ENCODE measurements at places on chromosomes 7 and 10.

DNA sequence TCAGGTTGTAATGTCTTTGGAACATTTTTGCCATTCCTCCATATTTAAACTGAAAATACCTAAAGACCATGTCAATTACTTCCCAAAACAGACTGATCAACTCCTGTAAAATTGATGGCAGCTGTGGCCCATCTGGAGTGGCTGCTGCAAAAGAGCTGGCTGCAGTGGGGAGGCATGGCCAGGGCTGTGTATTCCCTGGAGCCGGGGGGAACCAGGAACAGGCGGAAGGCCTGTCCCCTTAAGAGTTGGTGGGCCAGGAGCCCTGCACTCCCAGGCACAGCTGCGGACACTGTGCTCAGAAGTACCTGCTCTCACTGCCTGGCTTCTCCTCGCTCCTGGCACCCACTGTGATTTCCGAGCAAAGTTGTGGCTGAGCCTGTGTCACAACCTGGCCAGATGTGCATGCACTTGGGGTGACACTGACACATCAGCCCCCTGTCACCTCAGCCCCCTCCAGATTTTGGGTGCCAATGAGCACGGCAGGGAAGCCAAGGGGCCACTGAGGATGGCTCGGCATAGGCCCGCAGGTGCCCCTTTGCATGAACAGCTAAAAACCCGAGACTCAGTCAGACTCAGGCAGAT, 116.1 kb downstream of the DGKB start:
- no peak for DNase-seq

GRCh38 chr10:23994459-23995046, 214.4 kb upstream of the KIAA1217 start:
- peak; percentile 71 for DNase-seq

- no peak for DNase-seq
Observed at GRCh38 chr7:158289761-158290523, 297.7 kb downstream of the PTPRN2 start.

DNA sequence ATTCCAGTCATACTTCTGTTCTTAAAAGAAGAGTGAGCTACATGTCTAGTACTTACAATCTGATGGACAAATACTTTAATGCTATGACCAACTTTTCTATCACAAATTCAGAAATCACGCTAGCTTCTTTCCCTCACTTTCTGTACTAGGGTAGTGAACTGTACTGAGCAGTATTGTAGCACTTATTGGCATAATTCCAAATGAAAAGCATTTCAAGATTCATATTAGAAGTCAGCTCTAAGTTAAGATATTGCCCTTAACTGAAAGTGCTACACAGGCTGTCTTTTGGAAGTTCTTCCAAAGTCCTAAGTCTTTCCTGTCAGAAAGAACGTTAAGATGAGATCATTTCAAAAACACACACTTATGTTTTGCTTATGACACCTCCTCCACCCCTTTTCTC, 13.4 kb downstream of the P4HA1 start:
- no peak for DNase-seq

DNA sequence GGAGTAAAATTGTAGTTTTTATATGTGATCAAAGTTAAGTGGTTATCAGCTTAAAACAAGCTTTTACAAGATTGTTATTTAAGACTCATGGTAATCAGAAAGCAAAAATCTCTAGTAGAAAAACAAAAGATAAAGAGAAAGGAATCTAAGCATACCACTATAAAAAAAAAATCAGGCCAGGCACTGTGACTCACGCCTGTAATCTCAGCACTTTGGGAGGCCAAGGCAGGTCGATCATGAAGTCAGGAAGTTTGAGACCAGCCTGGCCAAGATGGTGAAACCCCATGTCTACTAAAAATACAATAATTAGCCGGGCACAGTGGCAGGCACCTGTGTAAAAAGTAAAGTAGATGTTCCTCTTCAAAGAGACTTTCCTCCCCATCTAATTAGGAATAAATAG, 265.9 kb upstream of the NRP1 start:
- DNase-seq: no peak

GRCh38 chr10:24900888-24901685, 51.3 kb downstream of the PRTFDC1 start:
- DNase-seq: no peak

DNA sequence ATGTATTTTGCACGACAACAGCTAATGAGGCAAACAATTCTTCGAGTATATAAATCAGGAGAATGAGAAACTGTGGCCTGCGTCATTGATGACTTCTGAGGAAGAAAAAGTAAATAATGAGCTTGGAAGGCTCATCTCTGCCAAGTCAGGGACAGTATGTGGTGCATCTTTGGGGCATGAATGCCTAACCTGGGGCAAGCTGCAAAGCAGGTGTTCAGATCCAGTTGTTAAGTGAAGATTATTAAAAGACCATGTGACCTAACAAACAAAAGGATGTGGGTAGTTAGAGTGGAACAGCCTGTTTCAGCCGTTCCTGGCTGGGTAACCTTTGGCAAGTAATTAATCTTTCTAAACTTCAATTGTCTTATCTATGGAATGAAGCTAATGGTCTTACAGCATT, 93.0 kb downstream of the LYZL2 start:
- no peak for DNase-seq

GRCh38 chr10:108836362-108836761, 1086.9 kb downstream of the XPNPEP1 start:
- no peak for DNase-seq

GRCh38 chr7:35777121-35777520, 23.7 kb upstream of the SEPTIN7 start:
- no peak for DNase-seq

DNA sequence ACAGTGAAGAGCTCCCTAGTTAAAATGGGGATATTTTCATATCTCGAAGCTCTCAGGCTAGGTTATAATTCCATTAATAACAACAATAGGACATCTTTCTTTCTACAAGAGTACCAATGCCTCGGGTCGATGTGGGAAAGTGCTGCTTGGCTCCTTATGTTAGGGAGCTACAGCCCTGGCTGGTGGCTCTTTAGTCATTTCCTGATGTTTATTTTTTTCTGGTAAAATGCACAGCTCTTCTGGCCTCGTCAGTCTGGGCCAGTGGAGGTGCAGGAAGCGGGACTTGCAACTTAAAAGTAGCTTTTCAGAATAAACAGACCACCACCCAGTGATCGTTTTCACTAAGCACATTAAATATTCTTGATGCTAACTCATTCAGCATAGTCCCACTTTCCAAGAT, 58.3 kb downstream of the MKX start:
- DNase-seq: no peak

GRCh38 chr7:8829100-8829499, 395.7 kb downstream of the NXPH1 start:
- no peak for DNase-seq

- DNase-seq: no peak
Observed at GRCh38 chr7:34564091-34564490, 93.9 kb upstream of the NPSR1 start.

- DNase-seq: no peak
Observed at GRCh38 chr10:26861205-26861998, 644 bp upstream of the ABI1 start.

DNA sequence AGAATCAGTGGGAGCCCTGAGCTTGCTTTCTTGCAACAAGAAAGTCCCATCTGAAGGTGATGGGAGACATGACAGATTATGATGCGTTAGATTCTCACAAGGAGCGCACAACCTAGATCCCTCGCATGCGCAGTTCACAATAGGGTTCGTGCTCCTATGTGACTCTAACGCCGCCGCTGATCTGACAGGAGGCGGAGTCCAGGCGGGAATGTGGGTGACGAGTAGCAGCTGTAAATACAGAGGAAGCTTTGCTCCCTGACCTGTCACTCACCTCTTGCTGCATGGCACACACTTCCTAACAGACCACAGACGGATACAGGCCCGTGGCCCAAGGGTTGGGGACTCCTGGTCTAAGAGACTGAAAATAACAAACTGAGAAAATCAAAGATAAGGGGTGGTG, 1163.4 kb upstream of the AUTS2 start:
- peak; percentile 52 for DNase-seq

GRCh38 chr7:148546857-148547256, 43.7 kb upstream of the C7orf33 start:
- no peak for DNase-seq

DNA sequence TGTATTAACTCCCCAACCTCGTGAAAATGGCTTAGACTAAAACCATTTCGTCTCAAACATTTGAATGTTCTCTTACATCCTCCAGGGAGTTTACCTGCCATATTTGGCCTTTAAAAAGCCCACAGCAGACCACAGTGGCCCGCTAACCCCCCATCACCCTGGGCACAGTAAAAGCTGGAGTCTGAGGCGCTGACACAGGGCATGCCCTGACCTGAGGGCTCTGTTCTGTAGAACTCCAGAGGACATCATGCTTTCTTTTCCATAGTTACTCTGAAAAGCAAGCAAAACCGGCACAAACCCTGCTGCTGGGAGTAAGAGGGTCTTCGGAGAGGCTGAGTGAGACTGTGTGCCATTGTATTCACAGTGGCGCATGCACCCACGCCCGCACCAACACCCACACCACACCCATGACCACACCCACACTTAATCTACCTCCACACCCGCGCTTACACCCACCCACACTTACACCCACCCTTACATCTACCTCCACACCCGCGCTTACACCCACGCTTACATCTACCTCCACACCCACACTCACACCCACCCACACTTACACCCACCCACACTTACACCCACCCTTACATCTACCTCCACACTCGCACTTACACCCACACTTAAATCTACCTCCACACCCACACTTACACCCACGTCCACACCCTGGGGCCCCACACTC, 32.1 kb downstream of the LRRC27 start:
- no peak for DNase-seq

GRCh38 chr10:29254123-29255046, 34.5 kb upstream of the LYZL1 start:
- peak; percentile 98 for DNase-seq

DNA sequence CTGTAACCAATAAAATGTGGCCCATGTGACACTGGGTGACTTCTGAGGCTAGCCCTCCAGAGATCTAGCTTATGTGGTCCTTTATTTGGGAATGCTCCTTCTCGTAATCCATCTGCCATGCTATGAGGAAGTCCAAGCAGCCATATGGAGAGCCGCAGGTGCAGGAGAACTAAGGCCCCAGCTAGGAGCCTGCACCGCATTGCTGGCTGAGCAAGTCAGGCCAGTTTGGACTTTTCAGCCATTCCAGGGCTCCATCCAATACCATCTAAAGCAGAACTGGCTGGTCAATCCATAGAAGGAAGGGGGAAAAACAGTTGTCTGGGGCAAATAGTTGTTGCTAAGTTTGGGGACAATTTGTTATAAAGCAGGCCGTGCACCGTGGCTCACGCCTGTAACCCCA, 32.6 kb downstream of the KLRG2 start:
- DNase-seq: no peak

DNA sequence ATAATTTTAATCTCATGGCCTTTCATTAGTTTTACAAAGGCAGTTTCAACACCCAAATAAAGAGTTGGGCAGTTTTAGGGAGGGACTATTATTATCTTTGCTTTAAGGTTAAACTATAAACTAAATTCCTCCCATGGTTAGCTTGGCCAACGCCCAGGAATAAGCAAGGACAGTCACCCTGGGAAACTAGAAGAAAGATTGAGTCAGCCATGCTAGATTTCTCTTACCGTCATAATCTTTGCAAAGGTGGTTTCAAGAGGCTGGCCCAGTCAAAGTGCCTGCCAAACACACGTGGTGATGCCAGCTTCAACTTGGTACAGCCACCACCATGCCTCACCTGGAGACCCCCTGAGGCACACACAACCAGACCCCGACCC, 317.4 kb upstream of the SP8 start:
- no peak for DNase-seq

GRCh38 chr10:62560201-62560819, 186.1 kb downstream of the ZNF365 start:
- no peak for DNase-seq

DNA sequence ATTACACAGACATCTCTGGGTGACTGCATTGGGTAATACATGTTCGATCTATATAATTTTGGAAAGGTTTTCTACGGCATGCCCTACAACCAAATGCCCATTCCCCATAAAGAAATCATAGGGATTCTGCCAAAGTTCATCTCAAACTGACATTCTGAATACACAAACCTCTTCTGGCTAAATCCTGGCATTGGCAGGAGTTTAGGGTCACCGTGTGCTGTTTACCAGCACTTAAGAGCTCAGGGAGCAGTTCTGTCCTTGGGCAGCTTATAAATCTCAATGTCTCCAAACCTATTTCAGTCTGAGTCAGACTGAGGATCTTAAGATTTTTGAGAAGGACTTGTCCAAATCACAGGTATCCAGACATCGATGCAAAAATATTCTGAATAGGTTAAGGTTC, 809.6 kb upstream of the LRRN3 start:
- no peak for DNase-seq

GRCh38 chr7:1083729-1084657, 3.9 kb upstream of the GPER1 start:
- DNase-seq: no peak

DNA sequence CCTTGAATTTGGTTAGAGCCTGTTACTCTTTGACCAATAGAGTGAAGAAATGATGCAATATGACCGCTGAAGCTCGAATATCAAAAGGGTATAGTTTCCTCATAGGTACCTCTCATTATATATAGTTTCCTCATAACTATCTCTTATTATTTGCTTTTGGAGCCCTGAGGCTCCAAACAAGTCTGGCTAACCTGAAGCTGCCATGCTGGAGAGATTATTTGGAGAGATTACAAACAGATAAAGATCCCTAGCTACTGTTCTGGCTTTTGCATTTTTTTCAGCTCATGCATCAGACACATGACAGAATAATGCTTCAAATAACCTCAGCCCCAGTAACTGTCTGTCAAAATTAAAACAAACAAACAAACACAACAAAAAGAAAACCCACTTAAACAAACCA, 65.4 kb upstream of the CHRM2 start:
- DNase-seq: no peak

DNA sequence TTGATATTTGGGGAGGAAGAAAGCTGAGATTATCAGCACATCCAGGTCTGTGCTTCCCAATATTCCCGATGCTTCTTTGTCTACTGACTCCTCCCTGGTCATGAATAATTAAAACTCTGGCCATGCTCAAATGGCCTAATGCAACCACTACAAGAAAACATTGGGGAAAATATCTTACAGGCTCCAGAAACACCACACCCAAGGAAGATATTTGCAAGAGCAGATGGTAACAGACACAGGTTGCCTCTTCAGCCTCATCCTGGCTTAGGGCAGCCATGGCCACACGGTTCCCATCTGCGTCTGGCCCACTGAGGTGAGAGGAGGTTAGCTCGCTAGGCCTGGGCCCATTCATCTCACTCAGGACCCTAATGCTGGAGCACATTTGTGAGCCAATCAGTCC, 108.4 kb upstream of the SDK1 start:
- no peak for DNase-seq

DNA sequence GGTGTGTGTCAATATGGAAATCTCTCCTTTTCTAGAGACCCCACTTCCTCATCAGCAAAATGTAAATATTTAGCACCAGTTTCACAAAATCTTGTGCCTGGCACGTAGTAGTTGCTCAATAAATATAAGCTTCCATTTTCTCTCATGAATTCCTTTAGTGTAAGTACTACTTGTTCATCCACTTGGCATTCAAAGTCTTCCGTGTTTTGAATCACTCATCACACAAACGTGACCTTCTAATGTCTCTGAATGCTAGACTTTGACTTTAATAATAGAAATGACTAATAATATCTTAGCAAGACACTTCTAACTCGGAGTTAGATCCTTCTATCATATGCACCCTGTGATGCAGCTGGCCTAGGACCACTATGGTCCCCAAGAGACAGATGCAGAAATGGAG, 168.7 kb upstream of the ZNF32 start:
- DNase-seq: no peak

- DNase-seq: no peak
Observed at GRCh38 chr7:20597339-20597738, 18.1 kb upstream of the ABCB5 start.

Measured in ELF-1 (cell line).